Activated gamma-delta T cell treated with anti-CD3 and anti-CD28 coated beads, Interleukin-2, amount 50 U/mL, for 16 hours (primary cell): ENCODE measurements at places on chromosomes 12 and 14.

GRCh38 chr12:11150832-11151231 lies 16.4 kb upstream of the TAS2R30 start:
- no peak for DNase-seq

DNA sequence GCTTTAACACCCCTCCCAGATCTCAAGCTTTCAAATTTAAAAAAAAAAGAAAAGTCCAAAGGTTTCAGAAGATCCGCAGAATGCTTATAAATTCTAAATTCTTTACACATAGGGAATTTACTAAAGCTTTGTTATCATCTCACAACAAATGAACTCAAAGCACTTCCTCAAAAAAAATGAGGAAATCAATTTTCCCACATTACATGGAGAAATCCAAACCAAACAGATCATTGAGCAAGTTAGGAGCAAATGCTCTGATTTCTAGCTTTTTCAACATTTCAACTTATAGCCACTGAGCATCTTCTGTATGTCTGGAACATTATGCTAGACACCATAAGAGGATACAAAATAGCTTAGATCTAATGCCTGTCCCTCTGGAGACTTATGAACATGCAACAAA lies 161.0 kb downstream of the CEP128 start:
- DNase-seq: no peak

DNA sequence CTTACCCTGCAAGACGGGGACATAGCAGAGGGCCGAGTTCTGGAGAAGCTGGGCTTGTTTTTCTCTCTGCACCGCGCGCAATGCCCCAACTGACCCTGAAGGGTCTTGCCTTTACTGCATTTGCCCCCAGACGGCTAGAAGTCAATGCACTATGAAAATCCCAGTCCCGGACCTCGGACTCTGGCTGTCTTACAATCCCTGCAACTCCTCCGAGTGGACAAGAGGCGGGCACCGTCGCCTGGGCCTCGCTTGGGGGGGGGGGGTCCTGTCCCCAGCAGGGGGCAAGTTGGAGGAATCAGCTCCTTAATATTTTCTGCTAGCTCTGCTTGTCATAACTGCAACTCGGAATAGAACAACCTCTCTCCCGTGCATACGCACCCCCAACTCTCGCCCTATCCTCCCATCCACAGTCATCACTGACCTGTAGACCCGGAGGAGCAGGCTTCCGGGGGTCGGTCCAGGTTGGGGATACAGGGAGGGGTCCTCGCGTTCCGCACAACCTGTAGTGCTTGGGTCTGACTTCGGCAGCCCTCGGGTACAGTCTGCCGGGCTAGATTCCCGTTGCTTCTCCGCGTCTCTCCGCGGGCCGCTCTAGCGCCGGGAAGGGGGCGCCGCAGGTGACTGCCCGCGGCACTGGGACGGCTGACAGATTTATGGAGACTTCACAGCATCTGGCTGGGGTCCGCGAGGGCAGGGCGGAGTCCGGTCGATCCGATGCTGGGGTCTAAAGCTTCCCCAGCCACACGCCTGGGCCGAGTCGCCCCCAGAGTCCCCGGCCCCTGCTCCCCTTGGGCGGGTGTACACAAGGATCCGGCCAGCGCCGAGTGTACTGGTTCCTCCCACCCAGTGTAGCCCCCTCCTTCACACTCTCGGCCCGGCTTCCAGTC lies 3.3 kb upstream of the PAX9 start:
- no peak for DNase-seq

GRCh38 chr14:63205044-63205575 lies 867 bp downstream of the RHOJ start:
- DNase-seq: no peak

GRCh38 chr14:27006570-27006969 lies 408.7 kb upstream of the NOVA1 start:
- DNase-seq: no peak

DNA sequence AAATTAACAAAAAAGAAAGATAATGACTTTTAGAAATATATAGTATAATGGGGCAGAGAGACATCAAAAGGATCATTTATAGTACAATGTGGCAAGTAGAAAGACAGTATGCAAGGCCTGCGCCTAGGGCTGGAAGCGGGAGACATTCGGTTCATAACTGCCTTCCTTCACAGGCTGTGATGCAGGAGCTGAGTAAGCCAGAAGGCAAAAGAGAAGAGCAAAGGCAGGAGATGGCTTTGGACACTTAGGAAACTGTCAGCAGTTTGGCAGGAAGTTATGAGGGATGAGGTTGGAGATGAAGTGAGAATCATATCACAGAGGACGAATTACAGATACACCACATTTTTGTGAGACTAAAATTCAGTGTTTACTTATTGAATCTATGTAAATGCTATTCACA lies 97.8 kb downstream of the EPS8 start:
- no peak for DNase-seq

DNA sequence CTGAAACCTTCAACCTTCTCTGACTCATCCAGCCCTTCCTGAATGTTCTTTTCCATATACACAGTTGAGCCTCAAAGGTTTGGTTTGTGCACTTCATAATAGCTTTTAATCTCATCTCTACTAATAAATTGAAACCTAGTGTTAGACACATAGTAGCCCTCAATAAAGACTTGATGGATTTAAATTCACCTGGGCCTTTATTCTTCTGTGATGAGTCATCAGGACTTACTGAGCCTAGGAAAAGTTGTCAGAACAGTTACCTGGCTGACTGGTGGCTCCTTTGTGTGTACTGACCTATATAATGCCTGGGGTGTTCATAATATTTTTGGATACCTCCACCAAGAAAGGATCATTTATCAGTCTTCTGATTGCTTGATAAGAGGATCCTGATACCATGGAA lies 86.4 kb upstream of the NTF3 start:
- DNase-seq: no peak

GRCh38 chr12:16763901-16764300 lies 157.9 kb upstream of the LMO3 start:
- DNase-seq: no peak

DNA sequence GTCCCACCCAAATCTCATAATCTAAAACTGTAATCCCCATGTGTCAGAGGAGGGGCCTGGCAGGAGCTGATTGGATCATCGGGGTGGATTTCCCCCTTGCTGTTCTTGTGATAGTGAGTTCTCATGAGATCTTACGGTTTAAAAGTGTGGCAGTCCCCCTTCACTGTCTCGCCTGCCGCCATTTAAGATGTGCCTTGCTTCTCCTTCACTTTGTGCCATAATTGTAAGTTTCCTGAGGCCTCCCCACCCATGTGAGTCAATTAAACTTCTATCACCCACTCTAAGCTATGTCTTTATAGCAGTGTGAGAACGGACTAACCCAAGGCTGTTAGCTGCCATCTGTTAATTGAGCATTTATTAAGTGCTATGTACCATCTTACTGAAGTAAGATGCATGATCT lies 105.1 kb downstream of the PTPN11 start:
- no peak for DNase-seq

GRCh38 chr12:68356060-68356695 lies 24.0 kb upstream of the MDM1 start:
- no peak for DNase-seq

GRCh38 chr14:90576981-90577660 lies 180.3 kb downstream of the CALM1 start:
- no peak for DNase-seq

DNA sequence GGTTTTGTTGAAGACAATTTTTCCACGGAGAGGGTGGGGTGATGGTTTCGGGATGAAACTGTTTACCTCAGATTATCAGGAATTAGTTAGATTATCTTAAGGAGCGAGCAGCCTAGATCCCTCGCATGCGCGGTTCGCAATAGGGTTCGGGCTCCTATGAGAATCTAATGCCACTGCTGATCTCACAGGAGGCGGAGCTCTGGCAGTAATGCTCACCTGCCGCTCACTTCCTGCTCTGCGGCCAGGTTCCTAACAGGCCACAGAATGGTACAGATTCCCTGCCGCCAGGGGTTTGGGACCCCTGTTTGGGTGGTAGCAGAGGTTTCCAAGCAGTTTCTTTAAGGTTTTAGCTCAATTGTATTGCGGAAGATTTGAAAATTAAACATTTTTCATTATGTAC lies 439.8 kb upstream of the OR4E1 start:
- DNase-seq: no peak

DNA sequence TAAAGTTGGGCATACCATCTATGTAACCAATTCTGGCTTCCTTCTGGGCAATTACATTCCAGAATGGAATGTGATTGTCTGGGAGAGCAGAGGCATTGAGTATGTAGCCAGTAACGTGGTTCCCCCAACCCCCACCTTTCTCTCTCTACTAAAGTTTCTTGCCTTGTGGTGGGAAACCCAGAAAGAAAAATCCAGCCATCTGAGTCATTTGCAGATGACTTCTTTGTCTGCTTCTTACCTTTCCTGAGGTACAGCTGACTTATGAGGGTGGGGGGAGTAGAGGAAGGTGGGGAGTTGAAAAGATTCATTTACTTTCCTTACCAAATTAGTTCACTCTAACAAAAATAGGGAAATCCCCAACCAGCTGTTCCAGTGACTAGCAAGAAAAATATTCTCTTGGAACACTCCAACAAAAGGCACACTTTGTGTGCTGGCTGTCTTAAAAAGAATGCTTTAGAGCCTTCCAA lies 112.1 kb upstream of the FRMD6 start:
- no peak for DNase-seq

DNA sequence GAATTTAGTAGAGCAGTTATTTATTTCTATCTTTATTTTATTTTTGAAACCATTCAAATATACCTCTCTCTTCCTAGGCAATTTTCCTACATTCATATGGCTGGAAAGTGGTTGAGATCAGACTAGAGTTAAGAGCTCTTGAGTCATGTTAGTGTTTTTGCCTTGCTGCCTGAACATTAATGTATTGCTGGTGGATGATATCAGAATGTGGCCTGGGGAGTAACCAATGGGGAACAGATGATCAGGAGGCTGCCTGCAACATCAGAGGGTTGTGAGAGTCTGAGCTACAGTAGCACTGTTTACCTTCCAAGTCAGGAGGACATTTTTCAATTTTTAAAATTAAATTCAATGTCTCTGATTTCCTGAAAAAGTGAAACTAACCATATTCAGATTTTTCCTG lies 166.3 kb upstream of the TRHDE start:
- no peak for DNase-seq

DNA sequence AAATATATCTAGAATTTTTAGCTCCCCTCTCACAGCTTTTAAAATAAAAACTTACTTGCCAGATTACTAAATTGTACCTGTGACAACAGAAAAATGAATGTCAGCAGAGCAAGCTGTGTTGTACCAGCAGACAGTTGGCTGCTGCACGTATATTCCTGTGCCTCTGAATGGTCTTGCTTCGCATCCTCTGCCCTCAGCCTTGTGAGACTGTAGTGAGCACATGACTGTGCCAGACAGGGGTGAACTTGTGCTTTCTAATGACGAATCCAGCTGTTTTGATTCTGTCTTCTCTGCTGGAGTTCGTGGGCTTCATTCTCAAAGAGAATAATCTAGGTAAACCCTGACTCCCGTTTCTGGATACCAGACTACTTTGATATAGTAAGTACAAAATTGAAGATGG lies 58.3 kb upstream of the FRMD6 start:
- DNase-seq: no peak

- peak; percentile 58 for DNase-seq
Measured at GRCh38 chr14:75542588-75543091, 20.4 kb downstream of the BATF start.

DNA sequence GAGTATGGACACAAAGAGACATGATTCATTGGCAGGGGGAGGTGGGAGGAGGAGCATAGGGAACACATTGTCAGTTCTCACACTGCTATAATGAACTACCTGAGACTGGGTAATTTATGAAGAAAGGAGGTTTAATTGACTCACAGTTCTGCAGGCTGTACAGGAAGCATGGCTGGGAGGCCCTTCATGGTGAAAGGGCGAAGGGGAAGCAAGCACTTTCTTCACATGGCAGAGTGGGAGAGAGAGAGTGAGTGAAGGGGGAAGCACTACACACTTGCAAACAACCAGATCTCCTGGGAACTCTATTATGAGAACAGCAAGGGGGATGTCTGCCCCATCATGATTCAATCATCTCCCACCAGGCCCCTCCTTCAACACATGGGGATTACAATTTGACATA lies 391.8 kb downstream of the BMP4 start:
- DNase-seq: no peak

DNA sequence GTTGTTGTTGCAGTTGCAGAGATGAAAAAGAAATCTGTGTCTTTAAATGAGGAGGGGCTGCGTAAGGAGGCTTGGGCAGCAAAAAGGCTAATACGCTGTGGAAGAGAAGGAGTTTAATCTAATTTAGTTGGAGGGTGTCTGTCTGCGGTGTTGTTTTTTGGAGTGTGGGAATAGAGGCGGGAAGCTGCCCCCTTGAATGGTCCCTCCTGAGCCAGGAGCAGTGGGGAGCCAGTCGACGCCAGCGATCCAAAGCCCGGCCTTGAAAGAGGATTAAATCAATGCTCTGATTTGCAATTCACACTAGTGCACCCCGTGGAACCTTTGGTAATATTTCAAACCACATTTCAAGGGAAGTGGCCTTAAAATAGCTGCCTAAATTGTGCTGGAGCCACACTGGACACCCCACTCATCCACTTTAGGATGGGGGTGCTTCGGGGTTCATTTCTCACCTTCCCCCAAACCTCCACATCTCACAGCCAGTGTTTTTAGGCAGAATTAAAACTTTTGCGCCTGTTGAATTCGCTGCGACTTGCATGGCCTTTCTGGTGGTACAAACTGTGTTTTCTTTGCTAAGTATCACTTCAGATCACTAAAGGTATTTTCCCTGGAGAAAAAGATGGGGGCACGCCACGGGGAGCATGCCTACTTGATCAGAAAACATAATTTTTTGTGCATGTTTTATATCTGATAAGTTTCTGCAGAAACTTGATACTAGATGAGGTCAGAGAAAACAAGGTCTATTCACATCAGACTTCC lies 4.1 kb upstream of the FZD10 start:
- no peak for DNase-seq

DNA sequence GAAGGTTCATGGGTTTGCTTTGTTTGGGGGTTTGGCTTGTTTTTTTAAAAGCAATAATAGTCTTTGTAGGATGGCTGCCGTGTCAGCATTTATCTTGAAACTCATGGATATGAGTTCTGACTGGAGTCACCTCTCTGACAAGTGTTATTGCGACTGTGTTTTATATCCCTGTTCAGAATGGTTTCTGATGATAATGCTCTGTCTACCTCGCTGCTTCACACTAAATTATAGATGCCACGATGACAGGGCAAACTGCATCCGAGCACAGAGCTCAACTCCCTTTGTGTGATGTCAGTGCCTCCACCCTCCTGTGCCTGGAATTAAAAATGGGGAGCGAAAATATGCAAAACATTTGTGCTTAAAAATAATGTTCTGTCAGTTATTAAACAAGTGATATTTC lies 250.8 kb downstream of the EGLN3 start:
- no peak for DNase-seq
